NCI-H1092 treated with DMSO at 0.1 percent for 48 hours (cell line): ENCODE measurements at places on chromosomes 16 and 17.

GRCh38 chr16:6068063-6068462 lies 970.5 kb upstream of the EEF2KMT start:
- no peak for DNase-seq

GRCh38 chr16:17368446-17368845 lies 102.3 kb downstream of the XYLT1 start:
- DNase-seq, result no peak

GRCh38 chr17:28812748-28813377 lies 29.7 kb downstream of the FAM222B start:
- peak; percentile 84 for DNase-seq

- no peak for DNase-seq
These were observed 12.7 kb upstream of the N4BP1 start for GRCh38 chr16:48622456-48623303.

- no peak for DNase-seq
These were observed 4.7 kb upstream of the RPRML start for GRCh38 chr17:46983782-46984181.
